Activated T-cell treated with anti-CD3 and anti-CD28 coated beads, Interleukin-2, amount 50 U/mL, for 72 hours (primary cell): ENCODE measurements at places on chromosomes 1 and 21. TPM values are rescaled to one million over a fixed set of nuclear protein-coding genes. Genes with fewer than 3 reads are reported as not detected.

DNA sequence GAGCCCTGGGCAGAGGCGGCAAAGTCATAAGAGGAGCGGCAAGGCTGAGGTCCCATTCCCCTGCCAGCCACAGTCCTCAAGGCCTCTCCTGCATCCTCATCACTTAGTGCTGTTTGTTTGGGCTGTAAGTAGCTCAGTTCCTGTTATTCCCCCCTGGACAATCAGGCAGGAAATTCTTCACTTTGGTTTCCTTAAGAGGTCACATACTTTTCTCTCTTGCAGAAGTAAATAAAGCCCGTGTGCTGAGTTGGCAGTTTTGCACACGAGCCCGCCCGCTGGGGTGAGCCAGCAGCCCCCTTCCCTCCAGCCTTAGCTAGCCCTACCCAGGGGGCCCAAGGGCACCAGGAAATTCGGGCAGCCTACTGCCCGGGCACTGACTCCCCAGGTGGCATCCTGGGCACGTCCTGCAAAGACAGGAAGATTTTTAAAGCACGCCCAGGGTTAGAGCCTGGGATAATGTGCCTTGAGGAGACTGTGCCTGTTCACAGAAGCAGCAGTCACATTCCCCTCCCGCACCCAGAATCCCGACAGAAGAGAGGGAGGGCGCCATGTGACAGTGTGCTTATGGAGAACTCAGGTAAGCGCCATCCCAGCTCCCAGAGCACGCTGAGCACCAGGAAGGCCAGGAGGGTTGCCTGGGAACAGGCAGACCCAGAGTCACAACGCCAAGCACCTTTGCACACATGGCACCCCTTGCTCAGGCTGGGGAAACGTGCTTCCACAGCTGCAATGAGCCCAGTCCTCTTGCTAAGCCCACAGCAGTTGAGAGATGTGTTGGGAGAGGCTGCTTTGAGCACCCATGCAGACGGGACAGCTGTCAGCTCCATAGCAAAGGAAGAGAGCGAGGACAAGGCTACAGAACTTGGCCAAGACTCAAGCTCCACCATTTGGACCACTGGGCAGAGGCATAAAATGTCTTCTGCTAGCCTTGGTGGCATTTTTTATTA is 144.5 kb upstream of the TMEM51 start:
- H3K36me3 ChIP-seq, result no peaks in the 10 kb centered on the region
- H3K27ac ChIP-seq, result no peak overlapping the region
- H3K4me1 ChIP-seq, result no peaks in the 10 kb centered on the region

- no peak overlapping the region for H3K4me3 ChIP-seq
- H3K27ac ChIP-seq, result no peak overlapping the region
- DNase-seq, result no peak
- no peaks in the 10 kb centered on the region for H3K36me3 ChIP-seq
These were observed 25.8 kb downstream of the EPHA2 start for GRCh38 chr1:16129921-16130543.

DNA sequence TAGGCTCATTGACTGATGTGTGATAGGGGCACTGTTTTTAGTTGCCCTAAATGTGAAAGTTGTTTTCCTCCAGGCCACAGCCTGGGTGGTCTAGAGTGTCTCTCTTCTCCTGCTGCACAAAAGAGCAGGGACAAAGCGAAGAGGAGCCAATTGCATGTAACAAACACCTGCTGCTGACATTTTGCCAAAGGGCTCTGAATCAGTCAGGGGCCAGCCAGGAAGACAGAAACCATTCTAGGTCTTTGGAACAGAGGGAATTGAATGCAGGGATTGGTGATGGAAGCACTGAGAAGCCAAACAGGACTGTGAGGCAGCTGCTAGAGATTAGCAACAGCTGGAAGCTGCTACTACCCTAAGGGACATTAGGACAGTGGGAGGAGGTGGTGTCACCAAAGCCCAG is 185.3 kb upstream of the POU3F1 start:
- no peak for DNase-seq
- H3K4me3 ChIP-seq, result no peak overlapping the region
- no peaks in the 10 kb centered on the region for H3K4me1 ChIP-seq
- H3K27ac ChIP-seq, result no peak overlapping the region
- peaks cover 30% of the 10 kb centered on the region for H3K27me3 ChIP-seq

- peak overlapping the region; percentile 49 for H3K27ac ChIP-seq
- DNase-seq, result no peak
- H3K4me1 ChIP-seq, result peaks cover 46% of the 10 kb centered on the region
- no peaks in the 10 kb centered on the region for H3K27me3 ChIP-seq
- peak overlapping the region; percentile 80 for H3K4me3 ChIP-seq
- H3K36me3 ChIP-seq, result peaks cover 35% of the 10 kb centered on the region
These were observed 891 bp downstream of the HMGN1 start for GRCh38 chr21:39348040-39348354.

Gene CFHR5
- total RNA-seq, result not detected

Gene CHIA
- not detected for total RNA-seq

Gene RGS16
- total RNA-seq, result 79.4 TPM

Gene CAPN2
- total RNA-seq, result 37.8 TPM
